ENCODE measurements at places on chromosomes 7 and 10.

DNA sequence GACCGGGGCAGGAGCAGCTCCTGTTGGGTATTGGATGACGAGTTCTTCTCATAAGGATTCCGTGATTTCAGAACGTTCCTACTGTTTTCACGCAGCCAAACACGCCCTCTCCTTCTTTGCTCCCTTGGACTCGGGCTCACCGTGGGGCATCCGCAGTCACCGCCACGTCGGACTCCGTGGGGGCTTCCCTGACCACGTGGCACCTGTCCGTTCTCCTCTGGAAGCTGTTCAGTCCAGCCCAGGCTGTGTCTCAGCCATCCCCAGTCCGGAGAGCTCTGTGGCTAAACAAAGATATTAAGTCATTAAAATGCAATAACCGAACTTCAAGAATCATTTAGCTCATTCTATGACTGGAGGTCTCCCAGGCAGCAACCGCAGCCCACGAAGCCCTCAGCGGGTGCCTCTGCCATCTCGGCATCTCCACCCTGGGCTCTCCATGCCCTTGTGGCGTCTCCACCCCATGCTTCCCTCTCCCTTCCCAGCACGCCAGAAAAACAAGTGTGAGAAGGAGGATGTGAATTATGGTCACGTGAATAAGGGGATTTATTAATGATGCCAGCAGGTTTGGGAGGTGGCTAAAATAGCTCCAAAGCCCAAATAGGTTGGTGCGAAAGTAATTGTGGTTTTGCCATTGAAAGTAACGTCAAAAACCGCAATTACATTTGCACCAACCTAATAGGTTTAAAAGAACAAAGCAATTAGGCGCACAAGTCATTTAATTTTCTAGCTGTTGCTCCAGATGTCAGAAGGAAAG lies 224.6 kb upstream of the PPP2R2D start:
- DNase-seq: no peak

- no peak for DNase-seq
These were observed 12.8 kb downstream of the CPXM2 start for GRCh38 chr10:123878666-123879303.

GRCh38 chr7:14095233-14095950 lies 105.9 kb upstream of the ETV1 start:
- peak; percentile 41 for DNase-seq

DNA sequence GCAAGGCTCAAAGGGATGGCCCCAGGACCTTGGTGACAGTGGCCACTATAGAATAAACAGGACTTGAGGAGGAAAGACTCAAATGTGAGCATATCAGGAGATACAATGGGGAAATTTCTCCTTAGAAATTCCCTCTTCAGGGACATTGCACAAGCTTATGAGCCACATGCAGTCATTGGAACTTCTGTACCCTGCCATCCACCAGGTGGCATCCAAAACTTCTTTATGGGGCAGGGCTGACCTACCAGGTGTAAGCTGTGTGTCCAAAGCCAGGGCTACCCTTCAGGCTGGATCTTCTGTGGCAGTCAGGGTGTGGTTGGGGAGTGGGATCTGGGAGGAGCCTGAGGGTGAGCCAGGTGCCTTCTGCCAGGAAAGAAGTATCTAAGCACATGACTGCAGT lies 36.6 kb upstream of the LRRC18 start:
- DNase-seq: peak; percentile 12

GRCh38 chr7:16841681-16842080 lies 36.9 kb upstream of the AGR2 start:
- no peak for DNase-seq

DNA sequence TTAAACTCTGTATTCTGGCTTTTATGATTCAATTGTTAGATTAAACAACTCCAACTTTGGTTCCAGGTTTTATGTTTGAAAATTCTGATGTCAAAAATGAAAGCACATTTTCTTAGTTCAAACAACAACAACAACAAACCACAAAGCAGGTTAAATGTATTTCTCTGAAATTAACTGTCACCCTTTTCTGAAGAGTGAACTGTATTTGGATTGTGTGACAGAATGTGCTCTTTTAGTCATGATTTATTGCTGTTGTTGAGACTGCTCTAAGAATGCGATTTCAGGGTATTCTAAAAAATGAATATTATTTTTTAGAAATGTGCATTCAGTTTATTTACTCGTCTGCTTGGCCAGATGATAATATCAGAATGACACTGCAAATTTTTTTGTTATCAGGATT lies 144.1 kb downstream of the GNAI1 start:
- no peak for DNase-seq

DNA sequence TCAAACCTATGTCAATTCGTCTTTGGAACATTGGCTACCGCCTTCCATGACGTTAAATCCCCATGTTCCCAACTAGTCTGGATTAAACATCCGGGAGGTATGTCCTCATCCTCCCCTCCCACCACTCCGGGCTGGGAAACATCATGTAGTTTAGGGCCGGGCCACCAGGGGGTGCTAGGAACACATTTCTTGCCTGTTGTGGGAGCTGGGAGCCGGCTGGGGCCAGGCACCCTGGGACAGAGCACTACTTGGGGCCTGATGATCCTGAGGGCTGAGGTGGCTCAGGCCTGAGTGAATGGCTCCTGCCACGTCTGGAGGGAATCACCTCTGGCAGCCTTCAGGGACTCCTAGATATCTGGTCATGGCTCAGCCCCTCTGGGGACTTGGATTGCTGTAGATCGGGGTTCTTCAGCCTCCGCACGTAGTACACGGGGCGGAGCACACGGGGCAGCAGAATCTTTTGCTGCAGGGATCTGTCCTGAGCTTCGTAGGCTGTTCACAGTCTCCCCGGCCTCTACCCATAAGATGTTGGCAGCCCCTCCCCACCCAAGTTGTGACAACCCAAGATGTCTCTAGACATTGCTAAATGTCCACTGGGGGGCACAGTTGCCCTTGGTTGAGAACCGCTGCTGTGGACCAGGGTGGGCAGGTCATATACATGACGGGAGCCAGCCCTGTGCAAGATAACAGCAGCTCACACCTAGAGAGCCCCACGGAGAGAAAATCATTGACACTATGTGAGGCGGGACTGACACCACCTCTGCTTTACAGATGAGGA lies 141.2 kb upstream of the ZNF716 start:
- peak; percentile 21 for DNase-seq

GRCh38 chr7:56105508-56105907 lies 768 bp downstream of the CHCHD2 start:
- peak; percentile 40 for DNase-seq

DNA sequence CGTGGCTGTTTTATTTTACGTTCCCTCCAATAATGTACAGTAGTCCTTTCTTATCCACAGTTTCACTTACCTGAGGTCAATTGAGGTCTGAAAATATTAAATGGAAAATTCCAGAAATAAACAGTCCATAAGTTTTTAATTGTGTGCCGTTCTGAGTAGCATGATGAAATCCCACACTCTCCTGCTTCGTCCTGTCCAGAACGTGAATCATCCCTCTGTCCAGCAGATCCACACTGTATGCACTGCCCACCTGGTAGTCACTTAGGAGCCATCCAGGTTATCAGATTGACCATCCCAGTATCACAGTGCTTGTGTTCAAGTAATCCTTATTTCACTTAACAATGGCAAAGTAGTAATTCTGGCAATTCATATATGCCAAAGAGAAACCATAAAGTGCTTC lies 46.3 kb downstream of the STARD3NL start:
- DNase-seq: no peak

GRCh38 chr10:60901561-60902235 lies 42.3 kb downstream of the RHOBTB1 start:
- no peak for DNase-seq

DNA sequence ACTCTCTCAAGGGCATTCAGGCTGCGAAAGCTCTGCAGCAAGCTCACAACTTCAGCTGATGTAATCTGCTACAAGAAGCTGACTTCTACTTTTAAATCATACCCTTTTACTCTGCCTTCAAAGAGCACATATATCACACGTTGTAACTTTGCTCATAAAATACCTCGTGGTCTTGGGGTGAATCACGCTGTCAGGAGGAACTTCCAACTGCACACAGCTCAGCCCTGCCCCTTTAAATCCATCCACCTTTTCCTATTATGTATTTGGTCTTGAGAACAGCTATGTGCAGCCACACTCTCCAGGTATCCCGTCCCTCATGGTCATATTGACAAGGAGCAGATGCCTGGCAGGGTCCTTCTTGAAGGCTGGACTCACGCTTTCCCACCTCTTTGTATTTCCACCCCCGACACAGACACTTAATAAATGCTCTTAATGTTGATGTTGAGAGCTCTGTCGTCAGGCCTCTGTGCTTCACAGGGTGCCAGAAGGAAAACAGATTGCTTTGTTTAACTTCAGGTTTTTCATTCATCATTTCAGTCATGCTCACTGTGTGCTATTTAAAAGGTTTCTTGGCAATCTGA lies 47.6 kb downstream of the ICA1 start:
- no peak for DNase-seq

- no peak for DNase-seq
These were observed 104.2 kb upstream of the MKI67 start for GRCh38 chr10:128230401-128230800.

- no peak for DNase-seq
These were observed 415.2 kb upstream of the ZMIZ1 start for GRCh38 chr10:78653555-78653954.

DNA sequence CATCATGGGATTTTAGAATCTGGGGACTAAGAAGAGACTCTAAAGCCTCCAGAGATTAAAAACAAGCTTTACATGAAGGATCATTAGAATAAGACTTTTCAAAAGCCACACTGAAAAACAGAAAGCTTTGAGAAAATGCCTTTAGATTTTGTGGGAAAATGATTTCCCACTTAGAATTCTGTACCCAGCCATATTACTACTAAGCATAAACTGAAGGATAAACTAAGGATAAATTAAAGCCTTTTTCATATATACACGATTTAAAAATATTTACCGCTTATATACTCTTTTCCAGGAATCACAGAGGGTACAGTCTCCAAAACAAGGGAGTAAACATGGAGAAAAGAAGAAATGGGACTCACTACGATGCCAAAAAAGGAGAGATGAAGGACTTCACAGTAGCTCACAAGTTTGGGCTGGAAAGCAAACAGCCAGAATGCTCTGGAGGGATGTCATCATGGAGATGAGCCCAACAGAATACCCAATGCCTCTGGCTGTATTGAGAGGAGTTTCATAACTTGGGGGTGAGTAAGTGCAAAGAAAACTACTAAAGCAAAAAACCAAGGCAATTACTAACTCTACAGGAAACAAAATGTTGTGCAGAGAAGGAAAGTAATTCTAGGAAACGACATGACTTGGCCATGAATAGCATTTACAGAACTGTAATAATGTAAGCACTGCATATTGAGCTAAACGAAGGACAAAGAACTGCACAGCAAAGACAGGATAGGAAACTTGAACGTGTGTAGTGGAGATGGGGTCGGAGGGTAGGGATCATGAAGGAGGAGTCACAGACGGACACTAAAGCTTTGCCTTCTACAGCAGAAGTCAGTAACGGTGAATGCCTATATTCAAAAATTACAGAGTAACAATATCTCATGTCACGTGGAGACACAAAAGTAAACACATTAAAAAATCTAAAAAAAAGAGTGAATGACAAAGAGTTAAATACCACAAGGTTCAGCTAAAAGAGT lies 61.4 kb upstream of the ASAH2 start:
- DNase-seq: no peak

- peak; percentile 79 for DNase-seq
These were observed 41.3 kb downstream of the CCDC6 start for GRCh38 chr10:59865101-59865500.

DNA sequence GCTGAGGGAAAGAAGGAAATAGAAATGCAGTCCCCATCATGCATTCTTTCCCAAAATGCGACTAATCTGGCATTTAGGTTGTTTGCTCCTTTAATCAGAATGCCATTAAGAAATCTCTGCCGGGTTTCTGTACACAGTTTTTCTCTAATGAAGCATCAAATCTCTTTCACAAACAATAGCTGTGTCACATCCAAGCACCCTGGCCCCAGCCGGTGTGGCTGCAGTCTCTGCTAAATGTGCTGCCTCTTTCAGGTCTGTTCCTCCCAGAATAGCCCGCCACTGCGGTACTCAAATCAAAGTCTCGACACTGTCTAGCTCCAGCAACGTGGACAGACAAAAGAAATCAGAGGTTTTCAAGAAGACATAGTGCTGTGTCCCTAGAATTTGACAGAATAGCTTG lies 343.8 kb downstream of the KCNMA1 start:
- DNase-seq: no peak

DNA sequence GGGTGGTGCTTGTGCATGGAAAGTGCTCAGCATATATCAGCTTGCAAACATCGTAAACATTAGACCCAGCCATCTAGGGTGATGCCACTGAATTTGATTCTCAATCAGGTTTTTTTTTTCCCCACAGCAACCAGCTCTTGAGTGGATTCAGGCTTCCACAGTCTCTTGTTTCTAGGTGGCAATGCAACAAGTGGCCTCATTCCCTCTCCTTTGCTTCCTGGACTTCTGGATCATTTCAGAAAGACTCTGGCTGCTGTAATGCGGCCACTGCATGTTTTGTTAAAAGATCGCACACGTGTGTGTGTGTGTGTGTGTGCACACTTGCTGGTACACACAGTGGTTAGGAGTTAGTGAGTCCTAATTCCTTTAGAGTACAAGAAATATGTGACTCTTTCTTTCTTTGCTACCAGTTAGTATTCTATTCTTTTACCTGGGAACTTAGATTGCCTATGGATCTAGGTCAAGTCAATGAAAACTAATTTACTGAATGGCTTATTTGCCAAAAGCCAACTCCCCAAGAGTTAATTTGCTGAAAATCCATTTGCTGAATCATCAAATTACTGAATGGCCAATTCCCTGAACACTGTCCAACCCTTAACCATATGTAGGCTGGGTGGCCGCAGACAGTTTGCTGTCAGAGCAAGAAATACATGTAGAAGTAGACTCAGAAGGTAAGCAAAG lies 222.5 kb downstream of the CCSER2 start:
- no peak for DNase-seq

GRCh38 chr7:107660381-107661080 lies at the start of gene SLC26A4:
SLC26A4 (plus strand) TSS chr7:107660828; CDS start chr7:107661642, 814 bp downstream.
- DNase-seq: no peak

DNA sequence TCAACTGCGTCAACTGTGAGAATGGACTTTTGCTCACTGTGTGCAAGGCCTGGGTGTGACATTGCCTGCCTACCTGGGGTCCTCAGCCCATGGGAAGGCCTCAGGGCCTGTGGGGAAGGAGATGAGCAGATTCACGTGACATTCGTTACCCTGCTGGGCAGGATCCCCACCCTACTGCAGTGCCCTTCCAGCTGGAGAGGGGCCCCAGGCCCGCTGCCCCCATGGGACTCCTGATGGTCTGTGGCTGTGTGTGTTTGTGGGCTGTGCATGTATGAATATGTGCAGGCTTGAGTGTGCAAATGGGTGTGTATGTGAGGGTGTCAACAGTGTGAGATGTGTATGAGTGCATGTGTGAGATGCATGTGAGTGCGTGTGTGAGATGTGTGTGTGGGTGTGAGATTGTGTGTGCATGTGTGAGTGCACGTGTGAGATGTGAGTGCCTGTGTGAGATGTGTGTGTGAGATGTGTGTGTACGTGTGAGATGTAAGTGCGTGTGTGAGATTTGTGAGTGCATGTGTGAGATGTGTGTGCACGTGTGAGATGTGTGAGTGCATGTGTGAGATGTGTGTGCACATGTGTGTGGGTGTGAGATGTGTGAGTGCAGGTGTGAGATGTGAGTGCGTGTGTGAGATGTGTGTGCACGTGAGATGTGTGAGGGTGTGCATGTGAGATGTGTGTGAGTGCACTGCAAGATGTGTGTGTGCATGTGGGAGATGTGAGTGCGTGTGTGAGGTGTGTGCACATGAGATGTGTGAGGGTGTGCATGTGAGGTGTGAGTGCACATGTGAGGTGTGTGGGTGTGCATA lies 29.7 kb downstream of the PPIF start:
- no peak for DNase-seq
